ENCODE measurements at places on chromosomes 12 and 14.

GRCh38 chr14:37223947-37224474, 26.3 kb downstream of the MIPOL1 start:
- no peak for DNase-seq

DNA sequence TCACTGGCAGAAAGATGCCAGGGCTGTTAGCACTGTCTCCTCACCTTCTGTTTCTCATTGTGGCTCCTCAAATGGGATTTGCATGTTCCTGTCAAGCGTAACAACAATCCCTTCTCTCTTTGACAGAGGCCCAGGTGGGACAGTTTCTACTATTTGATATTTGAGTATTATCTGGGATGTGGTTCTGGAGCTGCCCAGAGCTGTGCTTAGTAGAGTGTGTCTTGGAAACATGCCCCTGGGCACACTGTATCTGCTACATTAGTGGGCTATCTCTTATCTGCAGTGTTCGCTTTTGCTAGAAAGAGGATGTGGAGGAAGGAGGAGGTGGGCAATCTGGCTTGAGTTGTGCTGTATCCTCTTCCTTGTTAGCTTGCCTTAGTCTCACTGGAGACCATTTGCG, 3.8 kb upstream of the ACADS start:
- DNase-seq: no peak

DNA sequence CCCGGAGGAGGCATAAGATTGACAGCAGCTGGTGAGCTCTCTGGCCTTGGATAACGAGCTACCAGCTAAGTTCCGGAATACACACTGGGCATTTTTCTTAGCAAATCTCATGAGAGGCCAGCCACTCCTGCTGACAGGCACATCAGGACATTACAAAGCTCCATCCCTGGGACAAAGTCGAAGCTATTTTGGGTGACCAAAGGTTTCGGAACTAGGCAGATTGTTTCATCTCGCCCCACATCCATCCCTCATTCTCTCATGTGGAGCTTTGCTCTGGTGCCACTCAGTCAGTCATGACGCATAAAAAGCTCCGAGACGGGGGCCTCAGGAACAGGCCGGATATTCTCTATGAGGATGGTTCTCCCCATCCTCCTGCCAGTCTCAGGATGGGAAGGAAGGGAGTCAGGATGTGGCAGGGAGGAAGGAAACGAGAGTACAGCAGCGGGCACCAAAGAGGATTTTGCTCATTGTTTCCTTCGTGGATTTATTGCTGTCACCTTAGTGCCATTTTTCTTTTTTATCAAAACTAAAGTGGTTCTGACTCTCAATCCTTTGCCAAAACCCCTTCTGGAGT, 253.1 kb upstream of the FKBP4 start:
- no peak for DNase-seq

GRCh38 chr14:98924046-98924445, 348.0 kb downstream of the BCL11B start:
- no peak for DNase-seq

- peak; percentile 33 for DNase-seq
Measured at GRCh38 chr12:78878459-78878858, 13.9 kb downstream of the SYT1 start.

GRCh38 chr12:88725592-88726143, 145.4 kb upstream of the KITLG start:
- DNase-seq: no peak

DNA sequence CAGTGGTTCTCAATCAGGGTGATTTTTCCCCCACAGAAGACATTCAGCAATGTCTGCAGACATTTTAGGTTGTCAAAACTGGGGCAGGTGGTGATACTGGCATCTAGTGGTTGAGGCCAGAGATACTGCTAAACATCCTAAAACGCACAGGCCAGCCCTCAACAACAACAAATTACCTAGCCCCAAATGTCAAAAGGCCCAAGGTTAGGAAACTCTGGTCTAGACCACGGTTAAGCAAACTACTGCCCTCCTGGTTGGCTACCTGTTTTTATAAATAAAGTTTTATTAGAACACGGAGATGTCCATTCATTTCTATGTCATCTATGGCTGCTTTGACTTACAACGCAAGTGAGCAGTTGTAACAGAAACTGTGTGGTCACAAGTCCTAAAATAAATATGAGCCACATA, 186.7 kb downstream of the EFCAB11 start:
- DNase-seq: no peak

DNA sequence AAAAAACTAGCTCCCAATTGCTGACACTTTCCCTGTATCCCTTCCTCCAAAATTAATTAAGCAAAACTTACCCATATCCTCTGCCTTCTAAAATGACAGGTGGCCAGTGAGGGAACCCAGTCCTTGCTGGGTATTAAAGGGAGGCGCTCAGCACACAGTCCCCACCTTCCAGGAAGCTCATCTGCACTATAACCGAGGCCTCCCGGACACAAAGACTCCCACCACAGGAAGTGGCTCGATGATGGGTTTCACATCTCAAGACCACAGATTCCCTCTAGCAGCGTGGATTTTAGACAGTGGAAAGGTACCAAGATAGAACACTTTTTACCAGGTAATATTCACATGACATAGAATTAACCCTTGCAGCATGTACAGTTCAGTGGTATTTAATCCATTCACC, 126.8 kb upstream of the NCOR2 start:
- no peak for DNase-seq

DNA sequence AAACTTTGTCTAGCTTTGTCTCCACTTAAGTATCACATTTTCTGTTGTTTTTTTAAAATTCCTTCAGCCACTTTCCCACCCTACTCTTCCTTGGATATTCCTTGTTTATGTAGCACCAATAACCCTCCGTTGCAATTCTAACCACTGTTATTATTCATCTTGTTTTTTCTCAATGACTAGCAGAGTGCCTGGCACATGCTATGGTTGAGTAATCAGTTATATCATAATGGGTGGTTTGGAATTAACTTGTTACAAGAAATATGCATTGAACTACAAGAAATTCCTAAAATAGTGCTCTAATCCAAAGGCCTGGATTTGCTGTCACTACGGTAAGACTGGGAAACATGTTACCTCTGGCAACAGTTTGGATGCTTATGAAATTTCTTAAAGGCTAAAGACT, 756.6 kb downstream of the NOVA1 start:
- DNase-seq: no peak

DNA sequence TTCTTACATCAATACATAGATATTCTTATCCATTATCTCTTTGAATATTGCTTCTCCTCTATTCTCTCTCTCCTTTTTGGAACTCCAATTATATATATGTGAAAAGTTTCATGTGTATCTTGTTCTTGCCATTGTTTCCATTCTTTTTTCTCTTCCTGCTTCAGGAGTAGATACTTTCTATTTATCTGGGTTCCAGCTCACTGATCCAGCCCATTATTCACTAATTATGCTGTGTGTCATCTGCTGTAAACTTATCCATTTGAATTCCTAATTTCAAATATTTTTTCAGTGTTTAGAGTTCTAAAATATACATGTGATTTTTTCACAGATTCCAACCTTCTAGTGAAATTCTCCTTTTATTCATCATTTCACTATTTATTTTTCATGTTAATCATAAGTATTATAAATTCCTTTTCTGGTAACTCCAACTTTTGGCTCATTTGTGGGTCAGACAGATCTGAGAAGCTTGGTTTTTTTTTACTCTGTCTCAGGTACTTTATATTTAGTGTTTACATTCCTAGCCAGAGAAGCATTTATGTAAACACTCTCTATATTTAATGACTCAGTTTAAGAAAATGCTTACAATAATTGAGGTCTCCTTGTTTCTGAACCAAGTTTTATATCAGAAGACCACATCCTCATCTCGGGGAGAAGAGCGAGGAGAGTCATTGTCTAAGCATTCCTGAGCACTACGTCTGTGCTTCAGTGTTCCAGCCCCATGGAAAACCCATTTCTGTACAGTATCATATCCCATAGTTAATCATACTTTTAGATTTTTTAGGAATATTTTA, 15.9 kb upstream of the AMIGO2 start:
- no peak for DNase-seq

Measured in NCI-H1436 treated with DMSO at 0.1 percent for 48 hours (cell line).